Thoracic aorta (tissue), 2 donors: ENCODE measurements at places on chromosomes 16 and 17.

GRCh38 chr16:81967358-81967757 is 43.9 kb downstream of the SDR42E1 start:
- H3K4me1 ChIP-seq = no peaks in the 10 kb centered on the region
- no peak overlapping the region for H3K4me3 ChIP-seq
- no peak for DNase-seq
- H3K27ac ChIP-seq = no peak overlapping the region

- H3K27me3 ChIP-seq = no peaks in the 10 kb centered on the region
- H3K27ac ChIP-seq = no peak overlapping the region
- H3K36me3 ChIP-seq = no peaks in the 10 kb centered on the region
Measured at GRCh38 chr17:50499721-50500120, 8.5 kb upstream of the MYCBPAP start.

GRCh38 chr17:80872001-80872500 is 119.6 kb upstream of the CHMP6 start:
- no peak overlapping the region for H3K4me3 ChIP-seq
- H3K27ac ChIP-seq = no peak overlapping the region
- DNase-seq = no peak
- no peaks in the 10 kb centered on the region for H3K27me3 ChIP-seq
- peaks cover 6% of the 10 kb centered on the region for H3K4me1 ChIP-seq
- H3K36me3 ChIP-seq = no peaks in the 10 kb centered on the region

DNA sequence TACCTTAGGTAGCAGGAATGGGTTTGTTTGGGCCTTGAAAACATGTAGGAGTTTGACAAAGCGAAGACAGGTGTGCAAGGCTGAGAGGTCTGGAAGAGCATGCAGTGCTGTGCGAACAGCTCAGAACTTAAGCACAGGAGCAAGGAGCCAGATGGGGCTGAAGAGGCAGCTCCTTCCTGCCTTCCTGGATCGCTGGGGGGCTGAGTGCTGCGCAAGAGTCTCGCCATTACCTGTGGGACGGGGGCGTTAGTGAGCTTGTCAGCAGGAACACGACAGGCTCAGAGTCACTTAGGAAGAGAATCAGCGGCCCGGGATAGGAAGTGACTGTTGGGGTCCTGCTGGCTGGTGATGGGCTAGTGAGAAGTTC is 464 bp upstream of the MRM1 start:
- H3K4me3 ChIP-seq = peak overlapping the region; percentile 79
- H3K27me3 ChIP-seq = no peaks in the 10 kb centered on the region
- H3K27ac ChIP-seq = peak overlapping the region; percentile 75
- no peak for DNase-seq
- H3K4me1 ChIP-seq = peaks cover 22% of the 10 kb centered on the region
